ENCODE measurements at places on chromosomes 2 and 18.
A peak's percentile ranks its signal among the peaks of the same experiment; 100 is the strongest.

GRCh38 chr2:1088192-1088860, 137.7 kb downstream of the SNTG2 start:
- DNase-seq, result no peak

DNA sequence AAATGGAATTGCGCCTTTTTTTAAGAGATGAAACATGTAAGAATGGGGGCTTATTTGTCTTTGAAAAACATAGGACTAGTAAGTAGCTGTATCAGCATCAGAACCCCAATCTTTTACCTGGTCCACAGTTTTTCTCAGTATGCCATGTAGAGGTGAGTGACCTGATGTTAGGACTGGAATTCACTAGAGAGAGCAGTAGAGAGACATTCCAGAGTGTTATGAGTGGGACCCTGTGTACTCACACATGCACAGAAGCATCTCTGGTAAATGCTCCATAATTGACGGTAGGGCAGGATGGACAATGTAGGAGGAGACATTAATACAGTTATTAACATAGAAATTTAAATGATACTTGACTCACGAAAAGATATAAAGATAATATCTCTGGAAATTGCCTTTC, 1.4 kb upstream of the GALNT13 start:
- DNase-seq, result no peak

GRCh38 chr2:204973616-204974015, 428.3 kb downstream of the PARD3B start:
- no peak for DNase-seq

DNA sequence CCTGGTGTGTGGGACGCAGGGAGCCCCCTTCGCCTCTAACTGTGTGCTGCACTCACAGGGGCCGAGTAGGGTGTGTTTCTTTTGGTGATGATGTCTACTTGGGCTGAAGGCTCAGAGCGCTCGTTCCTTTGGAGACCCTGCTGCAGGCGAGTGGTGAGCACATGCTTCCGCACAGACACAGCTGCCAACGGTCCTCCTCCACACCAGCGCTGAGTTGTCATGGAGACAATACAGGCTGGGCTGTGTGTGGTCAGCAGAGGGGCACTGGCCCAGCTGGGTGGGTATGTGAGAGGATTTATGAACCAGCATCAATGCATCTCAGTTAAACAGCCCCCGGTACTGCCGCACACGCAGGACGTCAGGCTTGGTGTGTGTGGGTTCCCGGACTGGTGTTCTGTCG, 143.5 kb downstream of the SH3RF3 start:
- no peak for DNase-seq

- no peak for DNase-seq
Observed at GRCh38 chr2:10548626-10549025, 100.5 kb upstream of the ODC1 start.

GRCh38 chr2:166539340-166540162, 45.5 kb upstream of the SCN7A start:
- peak; percentile 42 for DNase-seq

DNA sequence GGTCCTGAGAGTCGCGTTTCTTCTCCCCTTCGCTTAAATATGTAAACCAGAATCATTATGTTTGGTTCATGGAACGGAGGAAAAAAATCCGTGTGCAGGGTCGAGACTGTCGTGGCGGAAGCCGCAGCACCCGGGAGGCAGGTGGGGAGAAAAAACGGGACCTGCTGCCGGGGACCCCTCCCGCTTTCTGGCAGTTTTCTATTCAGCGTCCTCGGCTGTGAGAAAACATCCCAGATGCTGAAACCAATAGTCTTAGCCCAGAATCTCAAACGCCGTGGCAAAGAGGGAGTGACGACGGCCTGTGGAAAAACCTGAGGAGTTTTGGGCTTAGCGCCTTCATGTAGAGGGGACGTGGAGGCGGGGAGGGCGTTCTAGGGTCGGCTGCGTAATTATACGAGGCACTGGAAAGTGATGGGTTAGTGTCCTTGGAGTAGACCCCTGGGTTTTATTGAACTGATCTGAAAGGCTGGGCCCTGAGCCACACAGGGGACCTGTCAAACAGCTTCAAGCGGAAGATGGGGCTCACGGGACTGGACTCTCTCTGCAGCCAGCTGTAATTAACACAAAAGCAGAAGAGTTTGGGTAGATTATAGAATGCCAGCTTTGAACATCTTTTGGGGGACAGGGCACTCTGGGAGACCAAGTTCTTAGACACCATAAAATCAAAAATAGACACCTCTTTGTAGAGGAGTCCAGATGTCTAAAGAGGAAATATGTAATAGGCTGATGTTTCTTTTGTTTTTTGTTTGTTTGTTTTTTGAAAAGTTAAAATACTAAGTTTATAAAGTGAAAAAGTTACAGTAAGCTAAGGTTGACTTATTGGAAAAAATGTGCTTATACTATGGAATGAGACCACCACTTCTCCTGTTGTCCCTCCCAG, 834 bp upstream of the BUB1 start:
- no peak for DNase-seq
